Mesenteric fat pad (tissue), 1 donor: ENCODE measurements at places on chromosomes 6 and 20.
A peak's percentile ranks its signal among the peaks of the same experiment; 100 is the strongest.

DNA sequence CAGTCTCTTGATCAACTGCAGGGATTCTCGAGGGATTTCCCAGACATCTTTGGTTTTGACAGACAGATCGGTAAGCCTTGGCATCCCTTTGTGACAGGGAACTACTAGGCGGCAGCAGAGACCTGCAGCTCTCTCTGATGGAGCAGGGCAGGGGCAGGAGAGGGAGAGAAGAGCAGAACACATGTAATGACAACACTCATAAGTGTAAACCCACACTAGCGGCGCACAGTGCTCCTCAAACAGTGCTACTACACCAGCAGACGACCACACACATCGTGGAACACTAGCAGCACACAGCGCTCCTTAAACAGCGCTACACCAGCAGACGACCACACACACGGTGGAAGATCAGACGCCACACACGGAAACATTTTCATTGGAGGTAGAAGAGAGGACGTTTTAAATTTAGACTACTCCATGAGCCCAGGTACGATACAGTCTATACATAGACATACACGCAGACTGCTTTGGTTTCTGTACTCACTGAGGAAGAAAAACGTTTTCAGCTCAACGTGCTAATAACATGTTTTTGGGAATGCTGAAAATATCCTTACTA lies 94.5 kb upstream of the TRAF3IP2 start:
- no peak for DNase-seq

- DNase-seq = no peak
These were observed 460.5 kb upstream of the ARID1B start for GRCh38 chr6:156316583-156317125.

DNA sequence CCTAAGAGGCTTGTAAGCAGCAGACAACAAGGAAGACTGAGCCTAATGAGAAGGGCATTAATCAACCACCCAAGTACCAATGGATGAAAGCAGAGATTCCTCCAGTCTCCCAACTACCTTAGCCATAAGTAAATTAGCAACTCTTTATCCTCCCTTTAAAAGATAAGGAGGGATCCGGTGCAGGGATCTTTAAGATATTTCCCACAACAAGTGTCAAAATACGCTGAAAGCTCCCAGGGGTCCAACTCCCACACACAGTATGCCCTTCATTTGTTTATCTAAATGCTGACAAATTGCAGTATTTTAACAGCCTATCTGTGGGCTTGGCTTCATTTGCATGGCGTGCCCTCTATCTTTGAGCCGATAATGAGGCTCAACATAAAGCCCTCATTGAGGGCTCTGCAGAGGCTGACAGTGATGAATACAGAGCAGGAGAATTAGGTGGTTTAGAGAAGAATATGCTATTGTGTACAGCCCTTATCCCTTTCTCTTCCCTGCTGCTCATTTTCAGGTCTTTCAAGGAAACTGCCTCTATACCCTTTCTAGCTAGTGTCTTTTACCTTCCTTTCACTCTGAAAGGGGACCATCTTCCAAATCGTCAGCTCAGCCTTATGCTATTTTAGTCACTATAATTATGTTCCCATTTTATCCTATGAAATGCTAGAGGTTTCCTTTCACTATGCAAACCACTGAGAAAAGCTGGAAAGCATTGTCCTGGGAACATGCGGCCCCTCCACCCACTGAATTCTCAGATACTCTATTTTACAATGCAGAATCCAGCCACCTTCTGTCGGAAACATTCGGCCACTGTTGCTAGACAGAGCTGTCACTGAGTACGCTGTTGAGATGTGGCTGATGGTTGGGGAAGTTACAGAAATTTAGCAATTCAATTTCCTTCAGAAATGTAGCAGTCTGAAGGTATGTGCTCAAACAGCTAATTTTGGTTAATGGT lies 575.2 kb upstream of the JAG1 start:
- no peak for DNase-seq

DNA sequence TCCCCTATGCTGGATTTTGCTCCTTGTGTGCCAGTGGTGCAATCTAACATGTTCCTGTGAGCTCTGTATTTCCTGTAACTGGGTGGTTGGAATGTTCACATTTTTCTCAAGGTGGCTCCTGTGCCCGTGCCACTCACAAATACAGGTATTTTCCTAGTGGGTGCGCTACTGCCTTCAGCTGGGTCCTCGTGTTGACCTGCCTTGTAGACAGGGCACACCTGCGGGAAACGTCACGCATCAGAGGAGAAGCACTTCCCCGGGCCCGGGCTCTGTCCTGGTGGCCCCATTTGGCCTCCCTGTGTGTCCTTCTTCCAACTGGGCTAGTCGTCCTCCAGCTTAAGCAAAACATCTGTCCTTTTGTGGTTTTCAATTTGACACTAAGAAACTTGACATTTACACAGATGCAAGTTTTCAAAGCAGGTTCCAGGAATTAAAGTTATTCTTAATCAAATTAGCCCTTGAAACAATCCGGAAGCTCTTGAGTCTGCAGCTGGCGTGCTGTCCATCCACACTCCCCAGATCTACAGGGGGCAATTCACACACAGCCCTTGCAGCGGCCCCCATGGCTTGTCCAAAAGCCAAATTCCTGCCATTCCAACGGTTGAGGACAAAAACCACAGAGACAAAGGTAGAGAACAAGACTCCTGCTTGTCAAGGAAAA lies 275.1 kb downstream of the CDC5L start:
- DNase-seq = peak; percentile 47

DNA sequence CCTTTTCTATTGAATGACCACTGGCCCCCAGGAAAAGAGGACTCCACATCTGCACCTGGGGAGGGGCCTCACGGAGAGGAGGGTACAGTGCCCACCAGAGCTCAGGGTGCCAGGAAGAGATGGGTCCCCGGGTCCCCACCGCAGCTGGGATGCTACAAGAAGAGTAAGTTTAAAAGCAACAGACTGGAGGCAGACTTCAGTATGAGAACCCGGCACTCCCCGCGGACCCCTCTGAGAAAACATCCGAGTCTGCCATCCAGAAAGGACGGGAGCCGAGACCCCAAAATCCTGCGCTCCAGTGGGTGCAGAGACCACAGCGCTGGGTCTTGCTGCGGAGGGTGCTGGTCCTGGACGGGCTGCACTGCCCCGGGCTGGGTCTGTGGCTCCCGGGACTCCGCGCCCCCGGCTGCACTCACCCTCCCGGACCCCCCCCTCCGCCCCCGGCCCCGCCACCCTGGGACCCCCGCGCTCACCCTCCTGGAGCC lies 350 bp downstream of the HELZ2 start:
- DNase-seq = no peak

DNA sequence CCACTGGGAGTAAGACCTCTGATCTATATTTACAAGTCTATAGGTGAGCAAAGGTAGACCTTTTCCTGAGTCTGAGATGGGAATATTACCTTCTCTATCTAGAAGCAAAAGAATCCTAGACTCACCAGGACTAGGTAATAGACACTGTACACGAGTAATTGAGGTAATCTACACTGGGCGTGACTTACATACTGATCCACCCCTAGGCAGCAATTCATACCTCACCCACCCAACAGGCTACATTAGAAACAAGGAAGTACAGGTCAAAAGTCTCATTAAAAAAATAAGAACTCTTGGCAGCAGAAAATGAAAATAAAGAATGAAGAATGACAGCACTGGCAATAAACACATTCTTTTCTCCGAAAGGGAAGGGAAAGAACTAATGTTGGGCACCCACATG lies 7.6 kb downstream of the CSNK2A1 start:
- no peak for DNase-seq

DNA sequence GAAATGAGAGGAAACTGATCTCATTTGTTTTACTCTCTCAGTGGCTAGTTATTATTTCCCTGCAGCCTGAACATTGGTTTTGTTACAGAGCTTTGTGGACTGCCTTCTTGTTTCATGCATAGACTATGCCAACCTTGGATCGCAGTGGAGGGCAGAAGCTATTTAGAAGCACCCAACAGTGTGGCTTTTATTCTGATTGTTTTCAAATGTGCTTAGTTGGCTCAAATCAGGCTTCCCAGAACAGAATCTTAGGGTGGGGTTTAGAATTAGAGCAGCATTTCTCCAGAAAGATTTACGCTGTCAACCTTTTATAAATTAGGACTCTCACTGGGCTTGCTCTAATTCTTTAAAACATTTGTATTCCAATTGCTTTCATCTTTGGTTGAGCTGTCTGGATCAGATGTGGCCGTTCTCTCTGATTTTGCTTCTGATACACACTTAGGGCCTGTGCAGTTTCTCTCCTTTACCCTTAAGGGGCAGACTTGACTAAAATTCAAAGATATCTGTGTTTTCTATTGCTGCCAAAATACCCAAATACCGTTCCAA lies 210.3 kb downstream of the BCKDHB start:
- DNase-seq = no peak

- peak; percentile 60 for DNase-seq
These were observed 44.3 kb downstream of the TRERF1 start for GRCh38 chr6:42407379-42407778.

- no peak for DNase-seq
These were observed 134.9 kb downstream of the UST start for GRCh38 chr6:148881593-148882311.

DNA sequence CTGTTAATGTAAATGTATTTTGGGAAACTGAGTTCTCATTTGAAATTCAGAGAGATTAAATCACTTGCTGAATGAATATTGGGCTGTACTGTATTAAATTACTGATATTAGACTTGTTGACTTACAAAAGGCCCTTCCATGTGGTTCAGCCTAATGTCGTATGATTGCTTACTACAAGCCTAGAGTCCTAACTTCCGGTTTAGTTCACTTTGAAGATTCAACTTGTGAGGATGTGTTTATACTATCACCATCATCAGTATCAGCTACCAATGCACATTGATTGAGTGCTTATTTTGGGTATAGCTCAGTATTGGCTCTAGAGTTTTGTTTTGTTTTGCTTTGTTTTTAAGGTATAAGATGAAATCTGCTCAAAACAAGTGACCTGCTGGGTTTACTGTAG lies 48.3 kb downstream of the FAM217A start:
- DNase-seq = no peak

DNA sequence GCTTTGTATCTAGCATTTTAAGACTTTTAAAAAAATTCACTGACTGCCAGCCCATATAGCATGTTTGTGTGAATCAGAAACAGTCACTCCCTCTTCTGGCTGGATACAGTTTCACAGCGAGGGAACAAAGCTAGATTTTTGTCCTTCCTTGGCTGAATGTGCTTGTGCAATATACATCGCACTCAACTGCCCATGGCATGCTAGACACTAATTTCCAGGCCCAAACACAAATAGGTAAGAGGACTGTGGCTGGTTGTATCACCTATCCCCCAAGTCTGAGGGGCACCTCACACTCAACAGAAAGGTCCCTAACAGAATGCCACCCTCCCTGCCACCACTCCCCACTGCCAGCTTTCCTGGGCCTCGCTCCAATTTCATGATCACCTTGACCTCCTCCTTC lies 16.2 kb upstream of the BLCAP start:
- DNase-seq = peak; percentile 6

- no peak for DNase-seq
These were observed 116.0 kb downstream of the TRIM27 start for GRCh38 chr6:28807682-28808280.

GRCh38 chr20:25030649-25031207 lies 27.2 kb downstream of the ACSS1 start:
- no peak for DNase-seq

- DNase-seq = no peak
These were observed 79.8 kb downstream of the KIF13A start for GRCh38 chr6:17907406-17908229.

GRCh38 chr6:447381-448165 lies 56.0 kb downstream of the IRF4 start:
- peak; percentile 75 for DNase-seq

- DNase-seq = no peak
These were observed 24.8 kb downstream of the GNAS start for GRCh38 chr20:58877050-58877975.

- DNase-seq = no peak
These were observed 211.3 kb downstream of the ARID1B start for GRCh38 chr6:156988276-156989158.

DNA sequence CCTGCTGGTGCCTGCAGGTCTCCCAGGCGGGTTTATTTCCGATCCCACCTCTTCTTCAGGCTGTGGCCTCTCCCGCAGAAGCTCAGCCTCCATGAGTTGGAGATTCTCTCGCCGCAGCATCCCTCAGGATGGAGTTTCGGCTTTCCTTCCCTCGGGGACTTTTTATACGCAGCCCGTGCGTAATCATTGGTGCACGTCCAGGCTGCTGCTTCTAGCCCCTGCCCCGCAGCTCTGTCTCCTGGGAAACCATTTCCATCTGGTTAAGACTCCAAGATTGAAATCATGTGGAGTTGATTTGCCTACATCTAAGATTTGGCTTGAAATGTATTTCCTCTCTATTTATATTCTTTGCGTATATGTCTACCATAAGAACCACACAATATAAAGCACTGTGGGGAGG lies 46.7 kb upstream of the CARMIL1 start:
- no peak for DNase-seq
